ENCODE measurements at places on chromosomes 6 and 20. TPM values are rescaled to one million over a fixed set of nuclear protein-coding genes. Genes with fewer than 3 reads are reported as not detected.

SIRPG gene
- total RNA-seq, result not detected

LHFPL5 gene
- total RNA-seq, result not detected

GTSF1L gene
- total RNA-seq, result not detected

TAGAP gene
- not detected for total RNA-seq

MUC22 gene
- total RNA-seq, result not detected
